Gastroesophageal sphincter (tissue), 4 donors: ENCODE measurements at places on chromosomes 7 and 10.
A peak's percentile ranks its signal among the peaks of the same experiment; 100 is the strongest.

DNA sequence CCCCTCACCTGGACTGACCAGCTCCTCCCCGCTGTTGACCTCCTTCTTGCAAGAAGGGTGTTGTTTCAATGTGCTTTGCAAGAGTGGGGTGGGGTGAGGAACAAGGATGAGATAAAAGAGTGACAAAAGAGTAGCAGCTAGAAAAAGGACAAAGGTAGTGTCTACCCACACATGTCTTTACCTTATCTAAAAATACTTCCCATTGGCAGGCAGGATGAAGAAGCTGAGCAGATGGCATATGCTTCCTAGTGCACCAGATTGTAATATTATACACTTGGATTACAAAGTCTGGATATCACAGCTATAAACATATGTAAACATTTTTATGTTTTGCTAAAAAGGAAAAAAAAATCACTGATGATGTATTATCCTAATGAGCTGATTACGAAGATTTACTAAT, 34.5 kb downstream of the CHN2 start:
- ATAC-seq, result no peak

GRCh38 chr10:3271354-3272115, 99.0 kb upstream of the PITRM1 start:
- ATAC-seq, result no peak

GRCh38 chr10:61000769-61001730, 57.1 kb upstream of the RHOBTB1 start:
- ATAC-seq, result peak; percentile 39

DNA sequence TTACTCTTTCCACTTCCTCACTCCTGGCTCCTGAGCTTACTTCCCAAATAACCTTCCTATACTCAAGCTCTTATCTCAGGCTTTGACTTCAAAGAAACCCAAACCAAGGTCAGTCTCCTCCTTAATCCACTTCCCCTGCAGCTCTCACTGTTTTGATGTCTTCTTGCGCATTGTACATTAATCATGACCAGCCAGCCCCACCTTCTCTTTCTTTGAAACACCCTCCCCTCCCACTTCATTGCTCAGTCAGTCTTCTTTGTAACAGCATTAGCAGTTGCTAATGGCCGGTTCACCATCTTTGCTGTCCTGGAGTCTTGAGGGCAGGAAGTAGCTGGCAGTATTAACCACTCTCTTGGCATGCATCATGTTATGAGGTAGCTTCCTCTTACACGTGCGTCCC, 57.9 kb upstream of the CHCHD3 start:
- no peak for ATAC-seq

- ATAC-seq, result no peak
These were observed 65.9 kb downstream of the CLIP2 start for GRCh38 chr7:74355091-74355490.

- ATAC-seq, result no peak
These were observed 5.5 kb downstream of the PRKAR2B start for GRCh38 chr7:107049971-107050532.

GRCh38 chr7:48813472-48813871, 110.9 kb upstream of the CDC14C start:
- ATAC-seq, result no peak

DNA sequence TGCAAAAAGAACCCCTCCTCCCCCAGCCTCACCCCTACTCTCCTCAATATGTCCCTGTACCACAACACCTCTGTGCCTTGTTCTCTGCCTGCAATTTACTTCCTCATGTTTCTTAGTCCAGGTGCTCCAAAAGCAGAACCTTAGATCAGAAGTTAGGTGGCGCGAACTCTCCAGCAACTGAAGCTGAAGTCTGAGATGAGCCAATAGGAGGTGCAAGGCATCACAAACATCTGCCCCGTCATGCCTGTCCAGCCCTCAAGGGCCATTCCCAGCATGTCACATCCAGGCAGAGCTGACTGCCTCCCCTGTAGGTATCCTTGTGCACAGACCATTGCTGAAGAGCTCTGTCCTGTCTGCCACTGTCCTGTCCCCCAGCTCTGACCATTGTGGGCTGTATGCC, 508.8 kb downstream of the GRID1 start:
- ATAC-seq, result no peak

DNA sequence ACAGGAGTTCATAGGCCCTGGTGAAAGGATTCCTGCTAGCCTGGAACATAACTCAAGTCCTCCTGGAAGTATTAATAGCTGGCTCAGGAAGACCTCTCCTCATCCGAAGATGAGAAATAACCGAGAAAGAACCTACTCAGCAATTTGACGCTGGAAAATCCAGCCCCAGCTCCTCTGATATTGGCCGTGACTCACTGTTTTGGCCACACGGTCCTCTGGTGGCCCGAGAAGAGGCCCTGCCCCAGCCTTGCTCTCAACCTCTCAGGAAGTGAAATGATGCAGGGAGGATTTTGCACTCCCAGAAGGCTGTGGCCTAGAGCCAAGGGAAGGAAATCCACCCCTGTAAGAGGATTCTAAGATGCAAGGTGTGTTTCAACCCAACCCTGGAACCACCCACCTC, 121.6 kb downstream of the MTPAP start:
- ATAC-seq, result peak; percentile 53

DNA sequence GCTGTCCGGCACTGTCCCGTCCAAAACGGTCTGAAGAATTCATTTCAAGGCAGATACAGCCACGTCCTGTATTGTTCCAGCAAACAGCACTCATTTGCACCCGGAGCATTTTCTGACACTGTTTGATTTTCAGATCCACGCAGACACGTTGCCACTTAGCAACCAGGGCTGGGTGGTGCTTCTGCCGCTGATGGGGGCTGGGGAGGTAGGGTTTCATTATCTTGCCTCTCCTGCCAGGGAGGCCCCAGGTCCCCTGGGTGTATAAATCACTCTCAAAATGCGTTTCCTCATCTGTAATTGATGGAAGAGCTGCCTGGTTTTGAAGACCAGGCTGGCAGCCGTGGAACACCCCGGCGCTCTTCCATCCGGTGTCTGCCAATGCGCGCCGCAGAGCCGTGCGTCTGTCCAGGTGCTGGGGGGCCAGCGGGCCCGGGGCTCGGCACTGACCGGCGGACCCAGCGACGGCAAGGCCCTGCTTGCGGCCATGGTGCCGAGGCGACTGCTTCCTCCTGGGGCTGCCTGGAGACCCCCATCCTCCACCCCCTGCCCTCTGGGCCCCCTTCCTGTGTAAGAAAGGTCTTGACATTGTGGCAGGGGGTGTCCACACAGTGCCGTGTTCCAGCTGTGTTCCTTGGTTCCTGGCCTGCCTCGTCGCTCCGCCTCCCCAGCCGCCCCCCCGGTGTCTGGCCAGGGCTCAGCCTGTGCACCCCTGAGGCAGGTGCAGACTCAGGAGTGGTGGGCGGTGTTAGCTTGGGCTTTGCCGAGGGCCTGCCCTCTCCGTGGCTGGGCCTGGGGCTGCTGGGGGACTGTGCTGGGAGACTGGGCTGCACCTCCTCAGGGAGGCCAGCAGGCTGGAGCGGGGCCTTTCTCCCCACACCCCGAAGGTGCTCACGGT, 16.6 kb downstream of the ADGRA1 start:
- no peak for ATAC-seq

DNA sequence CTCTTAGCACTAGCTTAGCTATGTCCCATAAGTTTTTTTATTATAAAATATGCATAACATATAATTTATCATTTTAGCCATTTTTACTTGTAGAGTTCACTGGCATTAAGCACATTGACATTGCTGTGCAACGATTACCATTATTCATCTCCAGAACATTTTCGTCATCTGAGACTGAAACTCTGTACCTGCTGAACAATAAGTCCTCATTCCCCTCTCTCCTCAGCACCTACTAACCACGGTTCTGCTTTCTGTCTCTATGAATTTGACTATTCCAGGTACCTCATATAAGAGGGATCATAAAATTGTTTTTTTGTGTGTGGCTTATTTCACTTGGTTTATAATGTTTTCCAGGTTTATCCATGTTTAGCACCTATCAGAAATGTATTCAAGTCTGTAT, 64.1 kb downstream of the SHOC2 start:
- ATAC-seq, result no peak

DNA sequence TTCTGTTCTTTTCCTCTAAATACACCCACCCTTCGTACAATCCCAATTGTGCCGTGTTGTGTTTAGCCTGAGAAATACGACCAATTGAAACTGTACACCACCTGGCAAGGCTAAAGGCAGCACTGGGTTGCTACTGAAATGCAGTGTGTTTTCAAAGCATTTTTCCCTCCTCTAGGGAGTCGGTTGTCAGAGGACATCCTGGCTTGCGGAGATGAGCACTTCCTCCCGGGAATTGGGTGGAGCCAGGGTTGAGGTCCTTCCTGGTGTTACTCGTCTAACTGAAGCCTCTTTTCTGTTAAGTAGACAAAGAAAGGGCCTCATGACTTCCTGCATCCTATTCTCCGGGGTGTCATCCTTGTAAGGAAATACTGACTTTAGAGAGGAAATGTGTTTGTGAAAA, 133.5 kb downstream of the MTPAP start:
- ATAC-seq, result peak; percentile 57

GRCh38 chr10:106942035-106942662, 222.4 kb downstream of the SORCS1 start:
- ATAC-seq, result peak; percentile 79

GRCh38 chr7:16167526-16167925, 253.8 kb downstream of the CRPPA start:
- no peak for ATAC-seq

- no peak for ATAC-seq
These were observed 29.8 kb downstream of the ZMIZ1 start for GRCh38 chr10:79098596-79099015.

- ATAC-seq, result no peak
These were observed 182.6 kb downstream of the REEP3 start for GRCh38 chr10:63703740-63704345.

DNA sequence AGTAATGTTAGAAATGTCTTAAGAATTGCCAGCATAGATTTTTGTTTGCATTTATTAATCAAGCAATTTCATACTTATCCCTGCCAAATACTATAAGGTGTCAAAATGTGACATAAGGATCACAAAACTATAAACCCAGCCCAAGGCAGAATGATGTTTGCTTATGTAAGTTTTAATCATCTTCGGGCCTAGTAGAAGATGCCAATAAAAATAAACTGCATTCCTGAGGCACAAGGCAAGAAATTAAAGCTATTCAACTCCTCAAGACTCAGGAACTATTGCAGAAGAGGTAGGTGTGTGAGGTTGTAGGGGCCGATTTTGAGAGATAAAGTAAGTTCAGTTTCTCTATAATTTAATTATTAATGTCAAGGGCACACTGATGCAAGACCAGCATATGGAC, 189.4 kb upstream of the AHR start:
- ATAC-seq, result no peak

DNA sequence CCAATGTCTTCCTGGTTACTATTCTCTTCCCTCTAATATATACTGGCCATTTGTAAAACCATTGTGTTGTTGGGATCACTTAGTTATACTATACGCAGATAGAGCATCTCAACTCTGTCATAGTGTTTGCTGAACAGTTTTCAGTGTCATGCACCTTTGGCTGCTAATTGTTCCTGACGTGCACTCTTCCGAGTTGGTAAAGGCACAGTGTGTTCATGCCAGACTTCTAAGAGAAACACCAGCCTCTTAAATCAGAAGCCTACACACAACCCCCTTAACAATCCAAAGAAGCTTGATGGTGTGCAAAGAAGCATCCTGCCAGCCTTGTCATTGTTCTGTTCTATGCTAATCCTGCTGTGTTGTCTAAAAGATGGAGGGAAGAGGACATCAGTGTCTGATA, 131.1 kb downstream of the MAPK8 start:
- ATAC-seq, result no peak

- ATAC-seq, result no peak
These were observed 19.4 kb upstream of the ADGRA1 start for GRCh38 chr10:133068111-133069032.

DNA sequence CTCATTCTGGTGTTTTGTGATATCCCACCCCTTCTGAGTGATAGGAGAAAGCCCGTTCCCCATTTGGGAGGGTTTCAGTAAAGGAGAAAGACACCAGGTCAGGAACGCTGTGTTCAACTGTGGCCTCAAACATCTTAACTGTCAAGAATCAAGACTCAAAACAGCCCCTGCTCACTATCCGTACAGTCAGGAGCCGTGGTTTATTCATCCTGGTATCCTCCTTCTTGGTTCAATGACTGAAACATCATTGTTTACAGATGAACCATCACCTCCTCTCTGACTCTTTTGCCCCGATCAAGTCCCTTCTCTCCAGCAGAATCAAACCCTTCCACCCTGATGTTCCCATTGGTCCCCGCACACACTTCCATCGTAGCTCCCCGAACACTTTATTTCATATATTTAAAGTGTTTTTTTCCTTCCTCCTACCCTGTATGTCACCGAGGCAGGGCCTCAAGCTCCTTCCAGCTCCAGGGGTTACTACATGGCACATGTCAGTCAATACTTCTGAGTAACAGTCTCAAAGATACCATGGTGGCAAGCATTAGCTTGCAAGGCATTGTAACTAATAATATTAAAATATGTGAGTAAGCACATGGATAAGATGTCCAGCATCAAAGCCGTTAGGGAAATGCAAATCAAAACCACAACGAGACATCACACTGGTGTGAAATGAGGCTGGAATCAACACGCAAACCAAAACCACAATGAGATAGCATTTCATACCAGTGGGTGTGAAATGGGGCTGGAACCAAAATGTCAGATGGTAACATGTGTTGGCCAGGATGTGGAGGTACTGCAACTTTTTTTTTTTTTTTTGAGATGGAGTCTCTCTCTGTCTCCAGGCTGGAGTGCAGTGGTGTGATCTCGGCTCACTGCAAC, 124.7 kb upstream of the C1QL3 start:
- no peak for ATAC-seq

DNA sequence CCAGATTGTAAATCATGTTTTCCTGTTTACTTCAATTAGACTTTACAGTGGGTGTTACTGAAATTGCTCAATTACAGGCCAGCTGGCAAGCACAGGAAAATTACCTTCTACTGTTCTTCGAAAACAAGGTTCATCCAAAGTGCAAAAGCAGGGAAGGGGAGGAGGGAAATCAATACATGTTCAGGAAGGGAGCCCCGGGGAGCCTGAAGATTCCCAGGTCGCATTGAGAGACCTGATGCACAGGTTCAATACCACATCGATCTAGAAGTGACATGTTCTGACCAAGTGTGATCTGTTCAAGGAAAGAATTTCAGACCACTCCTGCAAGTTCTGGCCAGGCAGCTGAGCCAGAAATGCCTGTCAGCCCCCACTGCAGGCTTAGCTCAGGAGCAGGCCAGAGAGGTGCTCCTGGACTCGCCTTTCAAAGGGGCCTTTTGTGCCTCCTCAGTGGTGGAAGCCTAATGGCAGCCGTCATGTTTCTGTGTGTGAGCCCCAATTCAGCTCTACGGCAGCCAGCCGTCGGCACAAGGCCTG, 35.9 kb downstream of the FAM53B start:
- ATAC-seq, result no peak
